ENCODE measurements at places on chromosomes 5 and 9.

DNA sequence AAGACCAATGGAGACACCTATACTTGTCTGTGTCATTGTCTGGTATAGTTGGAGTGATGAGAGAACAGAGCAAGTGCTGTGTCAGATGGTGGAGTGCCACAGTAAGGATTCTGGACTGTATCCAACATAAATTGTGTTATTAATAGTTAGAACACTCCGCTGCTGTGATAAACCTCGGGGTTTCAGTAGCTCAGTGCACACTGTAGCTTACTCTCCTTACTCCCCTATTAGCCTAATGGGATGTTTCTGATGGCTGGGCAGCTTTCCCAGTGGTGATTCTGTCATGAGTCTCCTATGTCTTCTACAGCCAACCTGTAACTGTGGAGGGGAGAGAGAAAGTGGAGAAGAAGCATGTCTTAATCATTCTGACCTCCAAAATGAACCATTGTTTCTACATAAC, 127.6 kb upstream of the PTCH1 start:
- DNase-seq: no peak

- no peak for DNase-seq
Observed at GRCh38 chr9:77541055-77541454, 107.1 kb downstream of the GNA14 start.

- no peak for DNase-seq
Observed at GRCh38 chr5:56168066-56168478, 65.1 kb downstream of the ANKRD55 start.

- DNase-seq: no peak
Observed at GRCh38 chr9:22120595-22120994, 111.5 kb upstream of the CDKN2B start.

- no peak for DNase-seq
Observed at GRCh38 chr5:13957032-13957645, 12.7 kb upstream of the DNAH5 start.

DNA sequence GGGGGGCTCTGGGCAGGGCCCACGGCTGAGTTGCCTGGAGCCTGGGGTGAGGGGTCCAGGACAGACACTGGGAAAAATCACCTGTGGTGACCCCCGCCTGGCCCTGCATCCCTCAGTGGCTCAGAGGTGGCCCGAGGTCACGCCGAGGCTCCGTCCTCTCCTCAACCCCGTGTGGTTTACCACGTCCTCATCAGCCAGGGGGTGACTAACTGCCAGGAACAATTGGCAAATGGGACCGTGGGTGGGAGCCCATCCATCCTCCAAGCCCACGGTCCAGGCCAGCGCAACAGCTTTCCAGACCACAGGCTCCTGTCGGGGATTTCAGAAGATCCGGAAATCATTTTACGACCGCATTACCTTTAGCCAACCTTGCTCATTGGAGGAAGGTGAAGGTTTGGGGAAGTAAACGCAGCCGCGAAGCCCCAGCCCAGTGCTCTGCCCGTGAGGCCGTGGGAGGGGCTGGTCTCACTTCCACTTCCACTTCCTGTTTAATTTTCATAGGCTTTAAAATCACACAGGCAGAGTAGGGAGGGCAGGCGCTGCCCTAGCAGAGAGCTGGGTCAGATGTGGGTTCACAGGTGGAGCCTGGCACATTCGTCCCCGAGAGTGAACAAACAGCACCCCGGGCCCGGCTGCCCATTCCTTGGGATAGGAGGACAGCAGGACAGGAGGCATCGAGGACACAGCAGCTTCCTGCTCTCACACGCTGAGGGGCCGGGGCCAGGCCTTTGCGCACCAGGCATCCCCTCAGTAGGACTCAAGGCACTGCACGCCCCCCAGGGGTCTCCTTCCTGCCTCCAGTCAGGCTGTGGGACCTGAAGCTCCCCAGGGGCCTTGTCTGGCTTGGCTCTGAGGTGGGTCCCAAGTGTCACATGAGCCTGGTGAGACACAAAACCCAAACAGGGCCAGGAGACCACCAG, 19.8 kb upstream of the SLC9A3 start:
- peak; percentile 62 for DNase-seq

DNA sequence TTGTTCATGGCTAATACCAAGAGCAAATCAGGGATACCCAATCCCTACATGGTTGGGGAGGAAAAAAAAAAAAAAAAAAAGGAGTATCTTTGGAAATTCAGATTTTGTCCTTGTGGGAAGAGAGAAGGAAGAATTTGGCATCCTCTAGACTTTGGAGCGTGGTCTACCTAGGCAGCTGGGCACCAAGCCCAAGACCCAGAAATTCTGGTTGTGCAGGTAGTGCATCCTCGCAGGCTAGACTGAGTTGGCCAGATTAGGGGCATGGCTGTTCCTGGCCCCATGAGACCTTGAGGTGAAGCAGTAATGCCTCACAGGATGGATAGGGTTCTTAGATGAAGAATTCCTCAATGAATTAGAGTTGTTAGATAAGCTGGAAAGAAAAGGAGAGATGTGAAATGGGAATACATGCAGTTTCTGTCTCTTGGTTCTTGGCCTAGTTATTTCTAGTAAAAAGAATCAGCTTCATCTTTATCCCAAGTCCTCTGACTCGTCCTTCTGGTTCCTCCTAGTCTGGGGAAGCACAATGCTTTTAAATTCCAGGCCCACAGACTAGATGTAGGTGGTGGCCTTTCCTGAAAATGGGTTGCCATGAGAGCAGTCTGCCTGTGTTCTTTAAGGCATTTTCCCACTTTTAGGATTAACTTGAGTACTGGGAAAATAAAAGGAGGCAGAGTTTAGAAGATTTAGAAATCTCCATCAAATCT, 140.5 kb upstream of the RUSC2 start:
- DNase-seq: no peak

DNA sequence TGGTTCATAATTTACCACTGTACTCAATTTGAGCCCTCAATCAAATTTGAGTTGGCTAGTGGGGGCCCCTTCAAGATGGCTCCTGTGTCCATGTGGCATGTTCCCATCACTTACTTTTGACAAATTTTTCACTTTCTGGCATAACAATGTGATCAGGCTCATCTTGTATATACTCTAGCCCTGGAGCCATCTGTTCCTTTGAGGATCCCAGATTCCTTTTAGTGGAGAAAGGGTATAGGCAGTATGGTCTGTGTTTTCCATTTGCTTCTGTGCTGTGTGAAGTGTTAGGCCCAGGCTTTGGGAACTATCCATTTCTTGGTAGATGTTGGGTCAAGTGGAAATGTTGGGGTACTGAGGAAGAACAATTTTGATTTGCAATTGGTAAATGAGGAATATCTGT, 45.7 kb downstream of the SH3GL2 start:
- no peak for DNase-seq

- no peak for DNase-seq
Observed at GRCh38 chr5:172509405-172509781, 55.1 kb upstream of the SH3PXD2B start.

DNA sequence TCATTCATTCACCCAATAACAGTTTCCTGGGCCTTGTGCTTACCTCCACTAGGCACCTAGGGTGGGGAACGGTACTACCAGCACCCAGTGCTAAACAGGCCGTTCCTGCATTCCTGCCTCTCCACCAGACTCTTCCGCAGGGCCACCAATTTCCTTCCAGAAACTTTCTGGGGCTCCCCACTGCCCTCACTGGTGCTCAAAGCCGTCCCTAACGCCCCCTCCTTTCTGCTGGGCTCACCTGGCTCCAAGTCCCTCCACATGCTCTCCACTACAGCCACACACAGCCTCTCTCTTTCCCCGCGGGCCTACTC, 1.4 kb downstream of the PHF19 start:
- no peak for DNase-seq

- no peak for DNase-seq
Observed at GRCh38 chr5:174329738-174330137, 284.2 kb downstream of the NSG2 start.

DNA sequence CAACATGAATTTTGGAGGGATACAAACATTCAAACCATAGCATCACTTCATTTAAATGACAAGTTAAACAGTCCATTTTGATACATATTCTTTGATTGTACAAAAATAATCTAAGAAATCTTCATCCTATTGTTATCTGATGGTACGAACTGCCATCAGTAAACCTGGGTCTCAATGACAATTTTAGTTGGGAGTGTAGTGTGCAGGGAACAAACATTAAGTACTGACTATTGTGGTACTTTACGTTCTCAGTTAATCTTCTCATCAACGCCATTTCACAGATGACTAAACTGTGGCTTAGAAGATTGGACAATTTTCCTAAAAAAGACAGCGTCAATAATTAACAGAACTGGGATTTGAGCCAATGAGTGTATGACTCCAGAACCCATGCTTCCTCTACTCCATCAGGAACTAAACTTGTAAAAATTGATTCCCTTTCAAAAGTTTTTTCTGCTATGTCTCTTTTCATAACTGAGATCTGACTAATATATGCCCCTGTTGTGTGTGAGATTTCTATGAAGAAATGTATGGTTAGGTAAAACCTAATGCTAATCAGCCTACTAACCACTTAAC, 21.1 kb downstream of the TNPO1 start:
- DNase-seq: no peak

DNA sequence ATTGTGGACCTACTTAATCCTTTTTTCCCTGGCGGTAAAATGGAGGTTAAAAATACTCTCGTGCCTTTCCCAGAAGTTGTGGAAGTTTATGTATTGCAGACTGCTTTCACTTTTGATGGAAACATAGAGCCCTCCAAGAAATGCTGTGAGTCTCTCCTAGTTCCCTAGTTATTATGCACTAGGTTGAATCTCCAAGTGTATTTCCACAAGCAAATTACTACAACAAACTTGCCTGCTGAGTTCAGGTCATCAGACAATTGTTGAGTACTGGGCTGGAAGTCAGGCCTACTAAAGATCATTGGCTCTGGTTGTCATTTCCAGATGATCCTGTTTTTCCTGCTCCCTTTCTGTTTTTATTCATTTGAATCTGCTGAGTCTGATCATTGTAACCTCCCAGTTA, 104.1 kb downstream of the CD180 start:
- no peak for DNase-seq

DNA sequence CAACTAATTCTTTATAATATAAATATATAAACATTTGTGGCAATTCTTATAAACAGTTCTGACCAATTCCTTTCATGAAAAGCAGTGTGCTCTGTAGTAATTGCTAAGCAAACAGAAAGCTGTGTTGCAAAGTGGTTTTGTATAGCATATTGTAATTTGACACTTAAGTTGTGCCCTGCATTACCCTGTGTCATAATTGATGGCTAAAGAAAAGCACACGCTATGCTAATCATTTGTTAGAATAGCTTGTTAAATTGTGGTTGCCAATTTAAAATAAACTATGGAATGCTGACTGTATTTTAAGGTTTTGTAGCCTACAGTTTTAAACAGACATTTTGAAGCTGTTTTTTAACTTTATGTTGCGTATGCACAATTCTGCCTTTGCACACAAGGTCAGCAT, 140.0 kb downstream of the PBX3 start:
- no peak for DNase-seq

- no peak for DNase-seq
Observed at GRCh38 chr9:37678789-37679273, 28.1 kb downstream of the FRMPD1 start.

- no peak for DNase-seq
Observed at GRCh38 chr5:82384034-82384750, 106.0 kb upstream of the RPS23 start.

DNA sequence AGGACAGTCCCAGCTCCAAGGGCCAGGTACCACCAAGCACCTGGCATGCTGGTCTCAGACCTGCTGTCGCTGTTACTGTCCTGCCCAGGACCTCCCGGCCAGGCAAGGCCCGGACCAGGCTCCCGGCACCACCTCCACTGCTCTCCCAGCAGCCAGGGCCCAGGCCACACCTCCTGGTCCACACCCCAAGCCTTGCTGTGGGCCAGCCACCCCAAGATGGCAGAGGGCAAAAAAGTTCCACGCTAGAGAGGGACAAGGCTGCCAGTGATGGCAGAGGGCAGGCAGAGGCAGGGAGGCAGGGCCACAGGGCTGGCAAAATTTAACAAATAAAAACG, 1.1 kb downstream of the DNLZ start:
- no peak for DNase-seq
